Cerebellum (tissue), 4 donors: ENCODE measurements at places on chromosomes 11 and 22.

DNA sequence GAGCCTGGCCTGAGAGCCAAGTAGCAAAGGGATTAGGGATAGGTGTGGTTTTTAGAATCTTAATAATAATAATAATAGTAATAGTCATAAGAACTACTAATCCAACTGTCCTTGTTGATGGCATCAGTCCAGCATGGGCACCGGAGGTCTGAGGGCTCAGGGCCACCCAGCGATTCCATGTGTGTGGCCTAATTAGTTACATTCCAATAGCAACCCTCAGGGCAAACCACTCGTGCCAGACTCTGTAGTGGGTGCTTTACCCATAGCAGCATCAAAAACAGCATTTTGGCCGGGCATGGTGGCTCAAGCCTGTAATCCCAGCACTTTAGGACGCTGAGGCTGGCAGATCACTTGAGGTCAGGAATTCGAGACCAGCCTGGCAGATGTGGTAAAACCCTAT, 19.0 kb upstream of the MYH9 start:
- no peak for DNase-seq

DNA sequence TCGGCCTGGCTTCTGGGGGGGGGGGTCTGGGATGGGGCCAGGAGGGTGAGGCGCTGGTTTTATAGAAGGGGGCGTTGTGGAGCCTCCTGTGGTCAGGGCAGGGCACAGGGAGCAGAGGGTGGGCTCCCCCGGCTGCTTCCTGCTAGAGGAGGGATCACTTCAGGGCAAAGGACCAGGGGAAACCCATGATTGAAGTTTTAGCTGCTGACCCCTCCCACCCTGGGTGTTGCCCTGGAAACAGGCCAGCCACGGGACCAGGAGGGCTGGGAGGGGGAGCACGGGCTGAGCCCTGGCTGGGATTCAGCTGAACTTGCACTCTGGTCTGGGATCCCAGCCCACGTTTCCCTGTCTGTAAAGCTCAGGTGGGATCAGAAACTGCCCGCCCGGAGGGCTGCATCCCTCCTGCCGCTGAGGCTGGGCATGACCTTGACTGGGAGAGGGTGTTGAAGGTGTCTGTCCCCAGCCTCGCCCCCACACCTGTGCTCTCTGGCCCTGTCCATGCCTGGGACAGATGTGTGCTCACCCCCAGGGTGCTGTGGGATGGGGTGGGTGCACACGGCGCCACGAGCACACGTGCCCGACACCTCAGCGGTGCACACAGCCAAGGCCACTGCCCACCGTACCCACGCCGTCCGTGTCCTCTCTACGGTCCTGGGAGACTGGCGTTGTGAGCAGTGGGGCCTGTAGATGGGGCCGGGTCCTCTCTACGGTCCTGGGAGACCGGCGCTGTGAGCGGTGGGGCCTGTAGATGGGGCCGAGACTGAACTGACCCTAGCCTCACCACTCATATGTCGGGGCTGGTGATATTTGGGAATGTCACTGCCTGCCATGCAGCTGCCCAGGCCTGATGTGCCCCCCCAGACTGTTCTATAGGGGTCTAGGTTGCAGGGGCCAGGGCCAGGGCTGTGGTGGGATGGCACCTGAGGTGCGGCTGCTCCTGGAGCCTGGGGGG, 2.3 kb downstream of the TSPAN4 start:
- no peak for DNase-seq

DNA sequence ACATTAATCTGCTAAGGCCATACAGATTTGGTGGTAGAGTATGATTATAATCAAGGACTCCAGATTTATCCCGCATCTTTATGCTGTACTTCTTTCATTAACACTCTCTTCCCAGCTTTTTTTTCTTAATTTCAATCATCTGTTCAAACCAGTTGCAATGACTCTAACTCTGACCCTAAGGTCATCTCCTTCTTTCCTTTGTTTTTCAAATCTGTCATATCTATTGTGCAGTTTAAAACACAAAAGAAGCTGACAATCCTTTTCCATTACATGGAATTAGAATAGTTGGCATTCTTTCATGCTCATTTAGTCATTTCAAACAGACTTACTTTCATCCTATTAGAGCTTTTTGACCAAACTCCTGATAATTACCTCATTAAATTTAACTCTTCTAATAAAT, 53.6 kb upstream of the GRM5 start:
- no peak for DNase-seq

DNA sequence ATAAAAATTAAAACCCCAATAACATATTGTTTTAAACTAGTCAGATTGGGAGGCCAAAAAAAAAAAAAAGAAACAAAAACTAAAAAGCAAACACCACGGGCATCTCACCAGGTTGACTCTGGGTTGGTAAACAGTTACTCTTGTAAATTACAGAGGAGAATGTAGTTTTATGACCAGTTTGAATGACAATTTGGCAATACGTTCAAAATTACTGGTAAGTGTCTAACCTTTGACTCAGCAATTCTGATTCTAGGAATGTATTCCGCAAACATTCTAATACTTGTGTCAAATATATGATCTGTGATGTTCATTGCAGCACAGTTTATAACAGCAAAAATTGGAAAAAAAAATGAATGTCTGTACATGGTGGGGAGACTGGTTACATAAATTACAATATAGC, 1376.0 kb downstream of the TBC1D22A start:
- no peak for DNase-seq

DNA sequence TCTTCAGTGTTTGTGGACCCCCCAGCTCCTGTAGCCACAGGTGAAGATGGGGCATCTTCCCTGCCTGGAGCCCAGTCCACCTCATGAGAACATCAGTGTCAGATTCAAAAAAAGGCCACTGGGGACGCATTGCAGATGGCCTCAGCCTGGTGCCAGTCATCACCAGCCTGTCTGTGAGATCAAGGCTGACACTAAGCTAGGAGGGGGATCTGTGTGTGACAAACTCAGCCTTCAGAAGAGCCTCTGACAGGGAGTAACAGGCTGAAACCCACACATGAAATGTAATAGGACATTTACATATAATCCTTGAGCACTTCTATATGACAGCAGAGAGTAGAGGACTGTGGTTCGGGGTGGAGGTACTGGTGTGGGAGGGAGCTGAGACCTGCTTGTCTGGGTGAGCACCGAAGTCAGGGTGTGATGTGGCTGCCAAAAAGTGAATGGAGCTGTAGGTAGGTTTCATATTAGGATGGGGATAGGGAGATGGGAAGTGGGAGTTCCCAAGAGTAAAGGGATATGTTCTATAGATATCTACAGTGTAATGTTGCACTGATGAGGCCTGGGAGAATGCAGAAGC, 20.5 kb upstream of the CCDC134 start:
- DNase-seq: no peak

DNA sequence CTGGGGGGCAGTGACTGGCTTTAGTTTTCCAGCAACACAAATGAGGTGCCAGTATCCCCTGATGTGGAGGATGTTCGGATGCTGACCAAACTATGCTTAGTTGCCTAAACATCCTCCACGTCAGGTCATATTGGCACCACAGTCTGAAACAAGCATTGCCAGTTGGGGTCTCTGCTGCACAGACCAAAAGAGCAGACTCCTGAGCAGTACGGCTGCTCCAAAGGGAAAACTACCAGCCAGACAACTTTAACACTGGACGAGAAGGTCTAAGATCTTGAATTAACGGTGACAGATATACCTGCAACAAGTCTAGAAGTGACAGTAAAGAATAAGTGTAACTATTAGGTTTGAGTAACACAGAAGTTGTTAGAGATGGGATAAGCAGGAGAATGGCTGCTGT, 40.5 kb upstream of the CLTCL1 start:
- DNase-seq: no peak

GRCh38 chr11:47573321-47573720, 5.4 kb downstream of the KBTBD4 start:
- DNase-seq: peak; percentile 52

- DNase-seq: no peak
Observed at GRCh38 chr22:43228330-43228729, 41.4 kb upstream of the TTLL12 start.

- DNase-seq: no peak
Observed at GRCh38 chr11:87917111-87917510, 258.1 kb downstream of the RAB38 start.
